ENCODE measurements at places on chromosomes 5 and 9.

- DNase-seq, result peak; percentile 53
Observed at GRCh38 chr5:168591302-168592013, 12.3 kb upstream of the PANK3 start.

- peak; percentile 72 for DNase-seq
Observed at GRCh38 chr9:111481885-111482636, 2.1 kb downstream of the ECPAS start.

DNA sequence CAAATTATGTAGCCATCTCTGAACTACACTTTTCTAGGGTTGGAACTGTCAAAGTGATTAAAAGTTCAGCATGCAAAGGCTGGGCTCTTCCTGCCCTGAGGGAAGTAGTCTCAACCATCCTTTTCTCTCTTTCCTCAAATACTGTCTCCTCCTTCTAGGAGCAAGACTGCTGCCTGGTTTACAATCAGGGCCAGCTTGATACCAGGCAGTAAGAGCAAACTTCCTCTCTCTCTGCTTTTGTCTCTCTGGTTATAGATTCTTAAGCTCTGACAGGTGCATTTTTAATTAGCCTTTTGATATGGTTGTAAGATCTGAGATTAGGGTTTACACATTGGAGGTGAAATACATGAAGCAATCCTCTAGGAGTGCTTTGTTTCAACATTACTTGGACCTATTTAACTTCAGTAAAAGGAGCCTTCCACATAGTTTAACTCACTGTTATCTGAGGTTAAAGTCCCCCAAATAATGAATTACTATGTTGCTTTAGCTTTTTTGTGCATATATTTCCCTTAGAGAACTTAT, 436.1 kb downstream of the SPATA31D1 start:
- no peak for DNase-seq

- no peak for DNase-seq
Observed at GRCh38 chr5:101482931-101483330, 579.8 kb upstream of the ST8SIA4 start.

Data from NCI-H82 (cell line).